ENCODE measurements at places on chromosomes 5 and 9. TPM values are rescaled to one million over a fixed set of nuclear protein-coding genes. Genes with fewer than 3 reads are reported as not detected.

DNA sequence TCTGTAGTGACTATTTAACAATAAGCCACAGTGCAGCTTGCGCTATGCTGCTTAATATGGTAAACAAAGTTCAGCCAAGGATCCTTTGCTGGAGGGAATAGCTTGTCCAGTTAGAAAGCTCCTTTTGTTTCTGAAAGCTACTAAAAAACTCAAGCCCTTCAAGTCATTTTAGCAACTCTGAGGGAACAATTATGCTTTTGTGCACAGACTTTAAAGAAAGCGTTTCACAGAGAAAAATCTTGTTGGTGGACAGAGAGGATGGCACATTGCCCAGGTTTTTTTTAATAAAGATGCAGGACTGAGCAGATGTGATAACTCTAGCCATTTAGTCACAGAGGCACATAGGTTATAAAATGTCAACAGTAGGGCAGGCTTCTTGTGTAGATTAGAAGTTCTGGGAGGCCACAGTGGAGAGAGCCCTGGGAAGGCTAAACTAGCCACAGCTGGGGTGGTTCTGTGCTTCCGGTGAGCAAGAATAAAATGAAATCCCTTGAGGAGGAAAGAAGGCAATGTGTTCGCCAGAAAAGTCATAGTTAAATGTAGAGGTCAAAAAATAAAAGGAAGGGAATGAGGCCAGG lies 63.4 kb downstream of the ALDH7A1 start:
- no peak for DNase-seq

DNA sequence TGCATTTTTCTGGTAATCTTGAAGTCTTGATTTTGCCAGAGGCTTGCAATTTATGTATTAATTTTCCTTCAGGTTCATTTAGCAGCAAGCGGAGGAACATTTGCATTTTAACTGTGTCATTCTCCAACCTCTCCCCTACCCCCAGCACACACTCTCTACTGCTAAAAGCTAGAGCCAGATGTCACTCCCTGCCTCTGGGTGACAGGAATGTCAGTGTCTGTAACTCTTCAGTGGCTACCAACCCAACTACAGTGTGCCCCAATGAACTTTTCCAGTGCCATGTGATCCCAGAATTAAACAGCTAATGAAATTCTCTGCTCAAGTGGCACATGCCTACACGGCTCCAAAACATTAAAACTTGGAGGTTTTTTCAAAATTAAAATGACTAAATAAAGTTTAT lies 260.3 kb downstream of the GOLPH3 start:
- no peak for DNase-seq

DNA sequence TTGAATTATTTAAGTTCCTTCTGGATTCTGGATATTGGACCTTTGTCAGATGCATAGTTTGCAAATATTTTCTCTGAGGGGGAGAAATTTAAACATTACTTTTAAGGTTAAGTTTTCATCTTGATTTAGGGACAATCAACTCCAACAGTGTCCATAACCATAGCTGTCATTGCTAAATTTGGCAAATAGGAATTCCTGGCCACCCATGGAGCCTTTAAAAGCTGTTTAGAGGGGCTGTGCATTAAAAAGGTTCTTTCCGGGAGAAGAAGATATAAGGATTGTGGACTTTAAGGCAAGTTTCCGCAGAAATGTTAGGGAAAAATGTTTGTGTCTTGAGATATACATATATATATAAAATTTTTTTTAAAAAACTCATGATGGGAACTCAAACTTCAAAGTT lies 339.7 kb downstream of the ADAMTS6 start:
- no peak for DNase-seq

DNA sequence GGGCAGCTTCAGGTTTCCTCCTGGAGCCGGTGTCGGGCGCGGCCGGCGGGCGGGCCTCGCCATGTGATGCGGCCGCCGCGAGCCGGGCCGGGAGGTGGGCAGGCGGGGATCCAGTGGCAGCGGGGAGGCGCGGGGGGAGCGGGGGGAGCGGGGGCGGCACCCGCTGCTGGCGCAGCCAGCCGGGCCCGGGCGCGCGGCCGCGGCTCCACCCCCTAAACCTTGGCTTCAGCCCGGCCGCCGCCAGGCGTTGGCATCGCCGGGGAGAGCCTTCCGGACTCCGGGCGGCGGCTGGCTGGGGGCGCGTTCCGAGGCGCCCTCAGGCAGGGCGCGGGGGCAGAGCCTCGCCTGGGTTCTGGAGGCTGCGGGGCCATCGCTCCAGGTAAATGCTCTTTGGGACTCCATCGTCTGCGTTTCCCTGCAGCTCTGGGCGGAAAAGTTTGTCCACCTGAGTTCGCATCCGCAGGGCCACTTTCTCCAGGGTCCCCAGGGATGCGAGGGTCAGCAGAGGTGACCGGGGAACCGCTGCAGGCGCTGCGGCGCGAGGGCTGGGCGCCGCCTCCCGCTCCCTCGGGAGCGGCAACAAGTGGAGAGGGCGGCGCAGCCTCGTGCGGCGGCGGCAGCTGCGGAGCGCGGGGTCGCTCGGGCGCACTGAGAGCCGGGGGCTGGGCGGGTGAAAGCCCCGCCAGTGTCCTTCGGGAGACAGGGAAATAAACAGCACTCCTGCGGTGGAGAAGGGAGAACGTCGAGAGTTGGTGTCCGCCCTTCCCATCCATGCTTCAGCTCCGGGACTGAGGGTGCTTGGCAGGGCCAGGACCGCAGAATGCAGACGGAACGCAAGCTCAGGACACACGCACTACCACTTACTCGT lies at the start of gene ARHGEF28:
TSS of gene ARHGEF28 (plus strand) at position 253 of the 868 bp plus-strand sequence. CDS start 58,656 bp downstream, outside the sequence.
- DNase-seq, result peak; percentile 79

GRCh38 chr5:36943584-36943983 lies 67.0 kb downstream of the NIPBL start:
- DNase-seq, result no peak

- no peak for DNase-seq
These were observed 566.6 kb downstream of the ZNF608 start for GRCh38 chr5:124179819-124180218.

- DNase-seq, result no peak
These were observed 48.2 kb downstream of the RPS6 start for GRCh38 chr9:19331877-19332276.

- no peak for DNase-seq
These were observed 40.3 kb downstream of the HEXB start for GRCh38 chr5:74725331-74725730.

- no peak for DNase-seq
These were observed 19.3 kb downstream of the SLC1A1 start for GRCh38 chr9:4509590-4509984.

- DNase-seq, result peak; percentile 34
These were observed 23.1 kb downstream of the IRF1 start for GRCh38 chr5:132467287-132467984.

DNA sequence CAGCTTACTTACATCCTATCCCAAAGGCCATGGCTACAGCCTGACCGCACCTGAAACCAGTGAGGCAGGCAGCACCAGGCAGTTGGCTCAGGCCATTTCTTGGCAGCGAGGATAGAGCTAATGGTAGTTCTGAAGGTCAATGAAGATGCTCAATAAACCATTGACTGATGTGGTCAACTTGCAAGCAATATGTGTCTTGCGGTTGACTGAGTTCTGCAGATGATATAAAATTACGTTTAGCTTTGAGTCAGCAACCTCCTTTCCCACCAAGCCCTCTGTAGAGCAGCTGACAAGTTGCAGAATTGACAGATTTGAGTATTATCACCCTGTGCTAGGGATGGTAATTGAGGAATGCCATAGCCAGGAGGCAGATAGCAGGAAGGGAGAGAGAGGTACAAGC lies 189.0 kb upstream of the PUM3 start:
- no peak for DNase-seq

DNA sequence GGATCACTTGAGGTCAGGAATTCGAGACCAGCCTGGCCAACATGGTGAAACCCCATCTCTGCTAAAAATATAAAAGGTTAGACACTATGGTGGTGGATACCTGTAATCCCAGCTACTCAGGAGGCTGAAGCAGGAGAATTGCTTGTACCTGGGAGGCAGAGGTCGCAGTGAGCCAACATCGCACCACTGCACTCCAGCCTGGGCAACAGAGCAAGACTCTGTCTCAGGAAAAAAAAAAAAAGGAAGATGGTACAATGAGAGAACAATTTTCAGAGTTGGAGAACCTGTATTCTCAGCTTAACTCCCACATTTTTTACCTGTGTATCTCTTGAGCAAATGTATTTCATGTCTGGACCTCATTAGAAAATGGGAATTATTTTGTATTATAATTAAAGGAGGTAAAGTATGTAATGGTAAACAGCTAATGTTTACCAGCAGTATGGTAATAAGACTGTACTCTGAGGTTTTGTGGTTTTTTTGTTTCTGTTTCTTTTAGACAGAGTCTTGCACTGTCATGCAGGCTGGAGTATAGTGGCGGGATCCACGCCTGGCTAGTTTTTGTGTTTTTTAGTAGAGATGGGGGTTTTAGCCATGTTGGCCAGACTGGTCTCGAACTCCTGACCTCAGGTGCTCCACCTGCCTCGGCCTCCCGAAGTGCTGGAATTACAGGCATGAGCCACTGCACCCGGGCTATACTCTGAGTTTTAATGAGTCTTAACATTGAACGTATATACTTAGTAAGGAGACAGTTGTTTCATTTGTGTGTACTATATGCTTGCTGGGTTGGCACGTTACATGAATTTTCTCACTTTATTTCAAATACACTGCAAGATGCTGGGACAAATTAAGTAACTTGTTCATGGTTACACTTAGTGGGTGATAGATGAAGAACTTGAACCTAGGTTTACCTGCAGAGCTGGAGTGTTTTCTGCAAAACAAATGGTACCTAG lies 16.2 kb downstream of the UHRF2 start:
- no peak for DNase-seq

DNA sequence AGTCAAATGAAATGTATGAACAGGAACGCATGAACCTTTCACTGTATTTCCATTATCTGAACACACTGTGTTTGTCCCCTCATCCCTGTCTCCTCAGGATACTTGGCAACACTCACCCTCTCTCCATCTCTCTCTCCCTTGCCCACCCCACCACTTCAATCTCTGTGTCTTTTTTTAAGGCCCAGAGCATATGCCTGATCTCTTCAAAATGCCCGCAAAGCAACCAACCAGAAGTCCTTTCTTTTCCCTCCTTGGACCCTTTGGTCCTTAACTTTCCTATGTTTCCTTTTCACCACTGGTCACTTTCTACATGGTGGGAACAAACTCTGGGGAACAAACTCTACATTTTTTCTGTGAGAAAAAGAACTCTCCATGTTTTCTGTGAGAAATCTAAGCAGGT lies 3.2 kb upstream of the IRF1 start:
- no peak for DNase-seq

DNA sequence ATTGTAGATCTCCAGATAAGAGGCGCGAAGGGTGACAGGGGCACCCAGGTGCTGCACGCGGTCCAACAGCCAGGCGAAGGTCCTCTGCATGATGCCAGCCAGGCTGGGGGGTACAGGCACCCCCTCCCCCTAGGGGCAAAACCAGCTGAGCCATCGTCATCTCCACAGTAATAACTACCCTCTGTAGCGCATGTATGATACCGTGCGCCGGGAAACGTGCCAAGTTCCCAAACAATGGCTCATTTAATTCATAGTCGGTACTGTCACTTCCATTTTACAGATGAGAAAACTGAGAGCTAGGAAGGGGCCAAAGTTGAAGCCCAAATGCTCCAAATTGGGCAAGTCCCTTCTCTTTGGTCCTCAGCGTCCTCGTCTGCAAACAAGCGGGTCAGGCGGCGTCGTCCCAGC lies 1.5 kb downstream of the KIF12 start:
- no peak for DNase-seq

GRCh38 chr9:115845648-115846312 lies 307.8 kb upstream of the PAPPA start:
- no peak for DNase-seq

DNA sequence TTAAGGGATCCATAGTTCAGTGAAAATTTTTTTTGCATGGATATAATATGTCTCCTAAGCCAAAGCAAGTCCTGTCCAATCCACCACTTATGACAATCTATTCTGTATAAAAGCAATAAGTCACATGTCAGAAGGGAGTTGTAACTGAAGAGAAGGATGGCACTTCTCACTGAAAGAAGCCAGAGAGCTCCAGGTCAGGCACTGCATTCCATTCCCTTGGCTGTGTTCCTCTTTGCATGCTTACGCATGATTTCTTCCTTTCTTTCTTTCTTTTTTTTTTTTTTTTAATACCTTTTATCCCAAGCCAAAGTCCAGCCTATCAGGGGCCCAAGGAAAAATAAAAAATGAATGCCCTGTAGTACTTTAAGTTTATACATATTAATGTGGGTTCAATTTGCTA lies 39.8 kb downstream of the MAMDC2 start:
- DNase-seq, result no peak

DNA sequence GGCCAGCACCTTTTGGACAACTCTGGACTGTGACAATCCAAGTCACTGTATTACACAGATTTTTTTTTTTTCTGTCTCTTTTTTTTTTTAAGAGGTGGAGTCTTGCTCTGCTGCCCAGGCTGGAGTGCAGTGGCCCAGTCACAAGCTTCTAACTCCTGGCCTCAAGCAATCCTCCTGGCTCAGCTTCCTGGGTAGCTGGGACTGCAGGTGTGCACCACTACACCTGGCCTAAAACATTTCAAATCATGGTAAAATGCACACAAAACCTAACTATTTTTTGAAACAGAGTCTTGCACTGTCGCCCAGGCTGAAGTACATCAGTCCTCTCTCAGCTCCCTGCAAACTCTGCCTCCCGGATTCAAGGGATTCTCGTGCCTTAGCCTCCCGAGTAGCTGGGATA lies 7.2 kb upstream of the N4BP3 start:
- no peak for DNase-seq

The CER1 gene
- total RNA-seq, result not detected

The GBGT1 gene
- 23.2 TPM for total RNA-seq

The DNM1 gene
- 52.7 TPM for total RNA-seq

The TMEM174 gene
- total RNA-seq, result not detected

The PPP2R2B gene
- total RNA-seq, result 54.1 TPM

The NUP188 gene
- 46.4 TPM for total RNA-seq

The INSL4 gene
- not detected for total RNA-seq

The TAF11L10 gene
- total RNA-seq, result not detected

The ATP10B gene
- 16.1 TPM for total RNA-seq

Measured in sciatic nerve (tissue), 2 donors.